Activated T-cell treated with anti-CD3 and anti-CD28 coated beads, Interleukin-2, amount 50 U/mL, for 4 hours (primary cell): ENCODE measurements at places on chromosomes 3 and 15. TPM values are rescaled to one million over a fixed set of nuclear protein-coding genes. Genes with fewer than 3 reads are reported as not detected.

The FILIP1L gene
- total RNA-seq, result 0.28 TPM

The LNP1 gene
- 0.94 TPM for total RNA-seq

The EAF1 gene
- total RNA-seq, result 30.7 TPM

DNA sequence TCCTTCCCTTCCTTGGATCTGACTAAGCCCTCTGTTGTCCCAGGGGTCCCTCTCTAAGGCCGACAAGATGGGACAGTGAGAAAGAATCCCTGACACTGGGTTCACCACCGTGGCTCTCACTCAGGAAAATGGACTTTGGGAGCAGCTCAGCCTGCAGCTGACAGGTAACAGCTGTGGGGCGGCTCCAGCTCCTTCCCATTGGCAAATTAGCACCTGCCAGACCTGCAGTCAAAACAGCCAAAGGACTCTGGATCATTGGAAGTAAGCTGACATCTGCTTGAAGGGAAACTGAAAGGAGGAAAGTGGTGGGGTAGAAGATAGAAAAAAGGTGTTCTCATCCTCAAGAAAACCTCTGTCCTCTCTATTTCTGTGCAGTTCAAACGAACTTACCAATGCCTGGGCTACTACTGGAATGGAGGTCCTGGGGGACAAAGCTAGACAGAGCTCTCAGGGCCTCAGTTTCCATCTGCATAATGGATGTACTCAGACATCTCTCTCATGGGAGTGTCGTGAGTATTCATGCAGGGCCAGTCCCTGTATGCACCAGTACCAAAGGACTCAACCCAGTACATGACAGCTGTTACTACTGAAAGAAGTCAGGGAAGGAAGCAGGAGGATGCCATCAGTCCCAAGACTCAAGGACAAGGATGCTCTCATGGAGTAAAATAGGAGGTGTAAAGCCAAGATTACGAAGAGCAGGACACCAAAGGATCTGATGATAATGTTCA lies 53.6 kb upstream of the DCLK3 start:
- DNase-seq, result no peak

DNA sequence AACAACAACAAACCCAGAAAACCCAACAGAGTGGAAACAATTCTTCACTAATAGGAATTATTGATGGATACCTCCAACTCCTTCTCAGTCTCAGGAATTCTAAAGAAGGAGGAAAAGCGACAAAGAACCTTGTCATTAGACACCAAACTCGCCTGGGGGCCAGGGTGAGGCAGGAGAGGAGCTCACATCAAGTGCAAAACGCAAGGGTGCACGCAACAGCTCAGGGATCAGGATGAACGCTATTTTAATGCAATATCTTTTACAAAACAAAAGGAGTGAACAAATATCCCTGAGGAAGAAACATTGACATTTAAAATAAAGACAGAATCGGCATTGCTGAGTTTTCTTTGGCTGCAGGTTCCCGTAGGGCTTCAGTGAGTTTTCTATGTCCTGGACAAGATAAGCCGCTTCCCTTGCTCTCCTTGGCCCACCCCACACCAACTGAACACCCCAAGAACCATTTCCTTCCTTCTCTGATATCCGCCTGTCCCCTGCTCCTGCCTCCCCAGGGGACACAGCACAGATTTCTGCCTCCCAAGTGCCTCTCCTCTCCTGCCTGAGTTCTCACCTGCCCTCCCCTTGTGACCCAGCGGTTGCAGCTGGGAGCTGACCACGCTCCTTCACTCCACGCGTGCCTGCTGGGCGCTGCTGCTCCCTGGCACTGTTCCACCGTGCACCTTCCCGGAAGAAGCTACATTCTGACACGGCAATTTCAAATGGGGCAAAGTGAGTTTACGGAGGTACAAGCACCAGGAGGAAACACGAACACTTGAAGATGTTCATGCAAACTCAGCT lies 63.0 kb downstream of the ATP10A start:
- no peak for DNase-seq

DNA sequence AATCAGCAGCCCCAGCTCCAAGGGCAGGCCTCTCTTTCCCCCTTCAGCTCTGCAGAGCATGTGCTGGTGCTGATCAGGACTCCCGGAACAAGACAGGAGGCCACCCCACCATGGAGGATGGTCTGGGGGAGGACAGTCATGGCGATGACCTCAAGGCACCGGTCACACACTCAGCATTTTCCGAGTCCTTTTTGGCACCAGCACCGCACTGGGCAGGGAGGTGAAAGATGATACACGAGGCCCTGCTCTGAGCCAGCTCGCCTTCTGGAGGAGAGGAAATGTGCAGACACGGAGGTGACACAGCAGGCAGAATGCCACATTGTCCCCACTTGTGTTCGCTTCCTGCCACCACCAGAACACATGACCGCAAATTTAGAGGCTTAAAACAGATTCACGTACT lies 61.8 kb upstream of the SEC61A1 start:
- no peak for DNase-seq

DNA sequence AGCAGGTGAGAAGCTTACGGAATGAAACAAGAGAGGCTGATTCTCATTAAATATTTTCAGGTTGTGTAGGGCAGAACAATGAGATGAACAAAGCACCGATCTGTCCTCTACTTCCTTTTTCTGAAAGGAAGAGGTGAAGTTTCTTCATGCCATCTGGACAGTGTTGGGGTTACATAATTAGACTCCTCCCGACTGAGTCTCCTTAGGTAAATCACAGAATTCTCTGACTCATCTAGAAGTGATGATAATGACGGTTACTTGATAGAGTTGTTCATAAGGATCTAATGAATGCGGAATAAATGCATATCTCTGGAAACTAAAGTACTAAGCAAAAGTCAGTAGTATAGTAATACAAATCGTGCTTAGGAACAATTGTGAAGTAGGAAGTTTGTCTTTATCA lies 21.2 kb downstream of the CRTC3 start:
- DNase-seq, result no peak

- DNase-seq, result no peak
These were observed 183.7 kb downstream of the DPH6 start for GRCh38 chr15:35362195-35362829.

GRCh38 chr3:188889054-188889491 lies 282.7 kb upstream of the TPRG1 start:
- DNase-seq, result no peak

GRCh38 chr15:40338921-40339620 lies 1.7 kb downstream of the CCDC9B start:
- no peak for DNase-seq
